Cerebellar nuclear complex (tissue), 1 donor: ENCODE measurements at places on chromosomes 6 and 20.

- no peak for DNase-seq
Observed at GRCh38 chr20:57199656-57200405, 66.6 kb downstream of the BMP7 start.

DNA sequence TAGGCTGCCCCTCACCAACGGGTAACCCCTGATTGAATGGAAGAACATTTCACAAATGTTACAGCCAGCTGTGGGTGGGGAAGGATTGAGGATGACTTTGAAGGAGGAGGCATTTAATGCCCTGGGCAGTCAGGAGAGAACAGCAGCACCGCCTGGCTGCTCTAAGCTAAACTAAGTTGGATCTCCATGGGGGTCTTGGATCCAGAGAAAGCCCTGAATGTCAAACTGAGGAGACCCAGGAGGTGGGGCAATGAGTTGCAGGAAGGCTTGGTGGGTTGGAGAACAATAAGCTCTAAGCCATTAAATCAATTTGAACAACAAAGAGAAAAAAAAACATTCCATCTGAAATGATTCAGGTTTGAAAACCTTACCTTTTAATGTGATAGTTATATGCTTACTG, 35.4 kb downstream of the TMX4 start:
- no peak for DNase-seq

DNA sequence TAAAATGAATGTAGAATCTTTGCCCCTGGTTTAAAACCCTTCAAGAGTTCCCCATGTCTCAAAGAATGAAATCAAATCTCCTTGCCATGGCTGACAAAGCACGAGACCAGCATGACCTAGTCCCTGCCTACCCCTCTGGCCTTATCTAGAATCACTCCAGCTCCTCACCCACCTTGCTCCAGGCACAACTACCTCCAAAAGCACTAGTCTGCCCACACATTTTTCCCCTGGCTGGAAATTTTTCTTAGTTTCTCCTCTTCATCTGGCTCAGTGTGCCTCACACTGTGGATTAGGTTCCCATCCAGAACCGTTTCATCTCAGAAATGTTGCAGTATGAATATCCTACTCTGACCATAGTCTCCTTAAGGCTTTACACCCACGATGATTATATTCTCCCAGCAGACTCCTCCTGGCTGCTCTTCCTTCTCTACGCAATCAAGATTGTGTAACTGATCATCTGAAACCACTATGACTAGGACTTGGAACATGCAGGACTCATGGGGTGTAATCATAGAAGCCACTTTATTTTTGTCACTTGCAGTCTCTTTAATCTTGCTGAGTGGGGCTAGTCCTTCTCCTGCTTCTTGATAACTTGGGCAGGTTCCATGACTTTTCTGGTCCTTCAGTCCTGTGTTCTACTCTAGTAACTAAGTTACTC, 7.8 kb upstream of the MRS2 start:
- DNase-seq, result no peak

DNA sequence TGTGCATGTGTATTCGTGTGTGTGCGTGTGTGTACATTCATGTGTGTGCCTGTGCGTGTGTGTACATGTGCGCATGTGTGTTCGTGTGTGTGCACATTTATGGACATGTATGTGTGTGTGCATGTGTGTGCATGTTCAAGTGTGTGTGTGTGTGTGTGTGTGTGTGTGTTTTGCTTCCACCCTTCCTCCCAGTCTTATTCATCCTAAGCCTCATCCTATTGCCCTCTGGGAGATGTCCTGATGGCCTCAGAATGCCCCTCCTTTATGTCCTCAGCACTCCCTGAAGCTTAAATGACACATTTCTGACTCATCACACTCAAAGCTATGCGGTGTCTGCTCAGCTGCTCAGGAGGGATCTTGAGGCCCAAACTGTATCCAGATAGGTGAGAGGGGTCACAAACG, 76.6 kb upstream of the CCDC167 start:
- no peak for DNase-seq

DNA sequence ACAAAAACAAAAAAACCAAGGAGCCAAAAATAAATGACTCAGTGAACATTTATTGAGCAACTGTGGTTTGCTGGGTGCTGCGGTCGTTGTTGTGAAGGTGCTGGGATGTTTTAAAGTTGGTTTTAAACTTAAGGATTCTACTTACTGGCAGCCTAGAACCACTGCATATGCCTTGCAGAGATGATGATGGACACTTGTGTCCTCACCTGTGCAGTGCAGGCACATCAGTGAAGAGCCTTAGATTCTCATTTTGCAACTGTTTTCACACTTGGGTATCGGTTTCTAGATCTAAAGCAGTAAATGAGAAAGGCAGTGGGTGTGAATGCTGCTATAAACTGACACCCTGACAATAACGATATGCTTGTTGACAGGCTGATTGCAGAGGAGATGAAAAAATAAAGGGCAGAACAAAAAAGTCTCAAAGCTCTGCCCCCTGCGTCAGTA, 68.8 kb downstream of the UTRN start:
- no peak for DNase-seq

- DNase-seq, result no peak
Observed at GRCh38 chr6:140317950-140318349, 943.5 kb upstream of the CITED2 start.

DNA sequence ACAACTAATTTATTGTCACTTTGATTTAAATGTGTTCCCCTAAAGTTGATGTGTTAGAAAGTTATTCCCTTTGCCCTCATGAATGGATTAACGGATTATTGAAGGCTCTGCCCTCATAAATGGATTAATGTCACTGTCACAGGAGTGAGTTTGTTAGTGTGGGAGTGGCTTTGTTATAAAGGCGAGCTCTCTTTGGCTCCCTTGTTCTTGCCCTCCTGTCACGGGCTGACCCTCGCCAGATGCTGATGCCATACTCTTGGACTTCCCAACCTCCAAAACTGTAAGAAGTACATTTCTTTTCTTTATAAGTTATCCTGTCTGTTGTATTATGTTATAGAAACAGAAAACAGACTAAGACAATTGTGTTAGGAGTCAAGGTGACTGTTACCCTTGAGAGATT, 22.7 kb upstream of the POPDC3 start:
- no peak for DNase-seq

- no peak for DNase-seq
Observed at GRCh38 chr6:20542927-20543602, 8.8 kb downstream of the CDKAL1 start.

- no peak for DNase-seq
Observed at GRCh38 chr6:42017021-42017643, 33.2 kb upstream of the TAF8 start.

DNA sequence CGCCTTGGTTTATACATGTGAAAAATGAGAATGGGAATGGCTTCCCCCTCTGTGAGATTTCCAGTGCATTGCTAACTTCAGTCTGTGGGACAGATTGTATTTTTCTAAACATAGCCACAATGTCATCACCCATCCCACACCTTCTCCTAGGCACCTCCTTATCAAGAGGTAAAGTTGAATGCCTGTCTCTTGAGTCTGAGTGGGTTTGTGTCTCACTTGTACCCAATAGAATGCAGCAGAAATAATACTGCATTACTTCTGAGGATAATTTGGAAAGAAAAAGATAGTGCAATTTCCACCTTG, 27.9 kb downstream of the RIN2 start:
- DNase-seq, result no peak

DNA sequence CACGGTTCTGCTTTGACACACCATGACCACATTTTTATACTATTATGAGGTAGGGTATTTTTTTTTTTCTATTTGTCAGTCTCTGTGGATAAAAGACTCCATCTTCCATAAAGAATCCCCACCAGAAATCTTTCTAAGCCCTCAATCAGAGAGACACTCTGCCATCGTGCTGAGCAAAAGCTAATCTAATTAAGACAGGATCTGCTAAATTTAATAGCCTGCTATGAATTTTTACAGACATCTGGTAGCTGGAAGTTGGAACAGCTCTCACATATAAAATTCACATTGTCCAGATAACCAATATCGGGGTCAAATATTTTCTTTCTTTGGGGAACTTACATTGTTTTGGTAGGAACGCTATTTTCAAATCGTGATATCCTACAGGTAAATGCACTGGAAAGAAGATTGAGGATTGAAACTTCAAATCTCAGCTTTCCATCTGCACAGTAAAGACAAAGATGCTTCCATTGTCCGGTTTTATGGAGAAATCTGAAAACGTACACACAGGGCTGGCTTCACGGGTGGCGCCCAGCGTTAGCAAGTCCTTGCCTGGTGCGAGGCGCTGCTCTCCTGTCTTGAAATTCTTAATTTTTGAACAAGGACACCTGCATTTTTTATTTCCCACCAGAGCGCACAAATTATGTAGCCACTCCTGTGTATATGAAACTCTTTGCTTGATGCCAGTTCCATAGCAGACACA, 573.8 kb upstream of the NOX3 start:
- no peak for DNase-seq

DNA sequence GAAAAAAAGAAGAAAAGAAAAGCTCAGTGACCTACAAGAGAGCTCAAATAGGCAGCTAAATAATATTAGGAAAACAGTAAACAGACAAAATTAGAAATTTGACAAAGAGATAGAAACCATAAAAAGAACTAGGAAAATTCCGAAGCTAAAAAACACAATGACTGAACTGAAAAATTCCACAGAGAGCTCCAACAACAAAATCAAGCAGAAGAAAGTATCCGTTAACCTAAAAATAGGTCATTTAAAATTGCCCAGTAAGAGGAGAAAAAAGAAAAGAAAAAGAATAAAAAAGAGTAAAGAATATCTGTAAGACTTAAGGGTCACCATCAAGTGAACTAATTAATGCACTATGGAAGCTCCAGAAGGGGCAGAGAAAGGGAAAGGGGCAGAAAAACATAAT, 6.6 kb upstream of the ECHDC1 start:
- no peak for DNase-seq

GRCh38 chr20:58329711-58330110, 20.2 kb downstream of the RAB22A start:
- DNase-seq, result no peak

- no peak for DNase-seq
Observed at GRCh38 chr6:30970946-30971345, 12.6 kb upstream of the MUC21 start.

- no peak for DNase-seq
Observed at GRCh38 chr20:33158637-33159385, 9.1 kb upstream of the BPIFA2 start.

GRCh38 chr6:140385679-140386078, 1011.2 kb upstream of the CITED2 start:
- no peak for DNase-seq

DNA sequence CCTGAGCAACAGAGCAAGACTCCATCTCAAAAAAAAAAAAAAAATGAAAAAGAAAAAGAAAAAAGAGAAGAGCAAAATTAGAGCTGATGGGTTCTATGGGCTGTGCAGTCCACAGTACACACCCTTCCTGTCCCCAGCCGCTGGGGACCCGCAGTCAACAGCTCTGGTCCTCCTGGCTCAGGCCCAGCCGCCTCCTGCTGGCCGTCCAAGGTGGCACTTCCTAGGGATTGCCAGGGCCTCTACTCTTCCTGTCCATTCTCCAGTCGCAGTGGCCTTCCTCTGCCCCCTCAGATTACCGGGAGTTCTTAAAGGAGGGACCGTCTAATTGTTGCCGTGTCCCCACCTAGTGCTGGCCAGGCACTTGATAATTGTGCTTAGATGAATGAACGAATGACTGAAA, 41.7 kb downstream of the TMEM242 start:
- no peak for DNase-seq

GRCh38 chr6:11374036-11375010, 141.9 kb upstream of the NEDD9 start:
- no peak for DNase-seq

DNA sequence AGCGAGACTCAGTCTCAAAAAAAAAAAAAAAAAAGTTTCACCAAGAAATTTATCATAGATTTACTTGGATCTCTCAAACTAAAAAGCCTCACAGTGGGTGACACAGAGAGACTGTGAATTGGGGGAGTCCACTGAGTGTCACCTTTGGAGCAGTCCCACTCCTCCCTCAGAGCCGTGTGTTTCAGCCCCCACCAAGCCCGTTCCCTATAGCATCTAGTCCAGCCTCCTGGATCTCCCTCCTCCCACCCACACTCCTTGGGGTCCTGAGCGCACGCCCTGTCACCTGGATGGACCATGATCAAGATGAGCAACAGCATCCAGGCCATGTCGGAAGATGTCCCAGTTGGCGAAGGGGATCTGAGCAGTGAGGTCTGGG, 422 bp downstream of the NCR3 start:
- DNase-seq, result no peak

GRCh38 chr20:45890077-45890984, 677 bp downstream of the NEURL2 start:
- peak; percentile 54 for DNase-seq

- no peak for DNase-seq
Observed at GRCh38 chr6:44230034-44230675, 6.8 kb downstream of the SLC29A1 start.

DNA sequence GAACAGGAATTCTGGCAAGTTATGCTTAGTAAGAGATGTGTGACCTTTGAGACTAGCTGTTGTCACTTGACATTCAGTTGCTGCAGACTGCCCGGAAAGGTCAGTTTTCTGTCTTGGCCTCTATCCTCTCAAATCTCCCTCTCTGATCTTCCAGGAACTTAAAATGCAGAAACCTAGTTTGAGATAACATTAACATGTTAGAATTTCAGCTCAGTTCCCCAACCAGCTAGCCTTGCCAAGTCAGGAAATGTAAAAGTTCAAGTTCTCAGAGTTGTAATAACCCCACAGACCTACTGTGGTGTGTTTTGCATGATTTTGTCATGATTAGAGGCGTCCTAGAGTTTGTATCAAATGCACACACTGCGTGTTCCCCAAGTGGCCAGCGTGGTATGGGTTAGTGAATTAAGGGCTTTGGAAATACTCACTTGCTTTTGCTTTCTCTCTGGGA, 46.6 kb downstream of the DUSP22 start:
- DNase-seq, result no peak

- DNase-seq, result no peak
Observed at GRCh38 chr6:127606131-127606562, 29.2 kb downstream of the C6orf58 start.

GRCh38 chr20:5689463-5689862, 60.7 kb upstream of the SHLD1 start:
- no peak for DNase-seq

GRCh38 chr6:34654061-34654710, 42.4 kb downstream of the ILRUN start:
- peak; percentile 97 for DNase-seq

DNA sequence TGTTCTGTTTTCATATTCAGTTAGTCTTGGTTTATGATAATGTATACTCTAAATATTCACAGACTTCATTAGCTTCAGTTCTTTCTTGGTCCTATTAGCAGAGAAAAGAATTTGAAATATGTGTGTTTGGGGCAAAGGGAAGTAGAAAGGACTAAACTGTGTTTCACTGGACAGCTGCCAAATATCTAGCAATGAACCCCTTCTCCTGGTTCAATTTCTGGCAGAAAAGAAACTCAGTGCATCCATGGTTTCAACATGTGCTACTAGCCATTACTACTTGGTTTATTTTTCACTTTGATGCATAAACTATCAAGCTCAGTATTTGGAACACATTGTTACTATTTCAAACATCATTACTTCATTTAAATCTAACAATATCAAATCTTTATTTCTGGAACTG, 43.6 kb downstream of the FBXL4 start:
- no peak for DNase-seq
